Stimulated activated CD4-positive, alpha-beta T cell treated with anti-CD3 and anti-CD28 coated beads, Interleukin-12 subunit alpha, Interleukin-12 subunit beta, amount 100 ng/mL, for 4 hours (primary cell): ENCODE measurements at places on chromosomes 12 and 14.

- no peak for DNase-seq
Observed at GRCh38 chr14:85342858-85343607, 186.9 kb upstream of the FLRT2 start.

DNA sequence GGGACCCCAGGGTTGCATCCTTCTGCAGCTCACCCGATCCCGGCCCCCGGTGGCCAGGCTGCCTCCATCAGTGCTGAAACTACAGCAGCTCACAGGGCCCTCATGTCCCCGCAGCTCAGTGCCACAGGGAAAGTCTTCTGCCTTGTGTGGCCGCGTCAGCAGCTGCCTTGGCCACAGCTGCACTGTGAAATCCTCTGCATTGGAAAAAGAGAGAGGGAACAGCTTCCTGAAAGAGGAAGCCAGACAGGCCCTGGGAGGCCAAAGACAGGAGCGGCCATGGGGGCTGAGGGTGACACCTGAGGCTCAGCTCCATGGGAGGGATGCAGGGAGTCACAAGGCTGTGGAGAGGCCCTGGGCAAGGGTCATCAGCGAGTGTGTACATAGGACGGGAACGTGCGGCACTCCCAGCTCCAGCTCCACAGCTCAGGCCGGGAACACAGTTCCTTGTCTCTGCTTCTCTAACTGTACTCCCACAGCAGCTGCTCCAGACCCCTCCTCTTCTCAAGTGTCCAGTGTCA, 32.7 kb downstream of the PARP2 start:
- DNase-seq, result no peak

- DNase-seq, result no peak
Observed at GRCh38 chr12:80353254-80353653, 90.8 kb upstream of the PTPRQ start.

DNA sequence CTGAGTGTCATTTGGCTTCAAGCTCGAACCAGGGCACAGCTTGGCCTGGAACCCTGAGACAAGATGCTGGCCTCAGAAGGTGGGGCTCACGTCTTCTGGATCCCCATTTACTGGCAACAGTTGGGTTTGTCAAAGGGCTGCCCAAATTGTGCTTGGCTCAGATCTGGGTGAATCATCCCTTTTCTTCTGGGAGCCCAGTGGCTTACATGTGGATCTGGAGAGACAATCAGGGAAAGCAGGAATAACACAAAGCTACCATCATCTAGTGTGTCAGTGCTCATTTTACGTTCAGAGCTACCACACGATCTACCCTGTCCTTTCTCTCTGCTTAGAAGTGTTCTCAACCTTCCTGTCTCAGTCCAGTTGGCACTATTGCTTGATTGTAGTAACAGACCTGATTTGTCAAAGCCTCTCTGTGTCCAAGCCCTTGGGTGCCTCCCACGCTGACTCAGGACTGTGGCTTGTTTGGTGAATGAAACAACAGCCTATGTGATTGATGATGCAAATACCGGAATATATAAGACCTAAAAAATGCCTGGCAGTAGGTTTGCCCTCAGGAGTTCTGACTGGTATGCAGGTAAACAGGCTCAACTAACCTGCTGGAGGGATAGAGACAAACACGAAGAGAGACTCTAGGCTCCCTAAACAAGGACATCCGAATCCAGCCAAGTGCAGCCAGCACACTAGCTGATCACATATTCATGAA, 974.3 kb downstream of the VRK1 start:
- no peak for DNase-seq
